ENCODE measurements at places on chromosomes 4 and X.

GRCh38 chrX:128676651-128677050 lies 624.4 kb upstream of the ACTRT1 start:
- DNase-seq = no peak

DNA sequence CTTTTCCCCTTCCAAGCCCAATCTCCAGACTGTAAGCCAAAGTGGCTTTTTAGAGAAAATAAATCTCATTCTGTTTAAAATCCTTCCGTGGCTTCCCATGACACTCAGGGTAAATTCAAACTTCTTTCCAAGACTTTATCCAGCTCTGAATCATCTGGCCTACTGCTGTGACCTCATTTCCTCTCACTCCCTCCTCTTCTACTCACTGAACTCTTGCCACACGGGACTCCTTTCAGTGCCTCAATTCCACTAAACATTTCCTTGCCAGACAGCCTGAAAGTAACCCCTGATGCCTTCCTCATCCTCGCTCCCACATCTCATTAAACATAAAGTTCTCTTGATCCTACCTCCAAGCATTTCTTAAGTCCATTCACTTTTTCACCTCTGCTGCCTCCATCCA lies 27.8 kb upstream of the RNF128 start:
- no peak for DNase-seq

GRCh38 chr4:6074758-6075157 lies 56.5 kb upstream of the C4orf50 start:
- no peak for DNase-seq

- no peak for DNase-seq
Observed at GRCh38 chr4:119068529-119068962, 67.1 kb upstream of the MYOZ2 start.

DNA sequence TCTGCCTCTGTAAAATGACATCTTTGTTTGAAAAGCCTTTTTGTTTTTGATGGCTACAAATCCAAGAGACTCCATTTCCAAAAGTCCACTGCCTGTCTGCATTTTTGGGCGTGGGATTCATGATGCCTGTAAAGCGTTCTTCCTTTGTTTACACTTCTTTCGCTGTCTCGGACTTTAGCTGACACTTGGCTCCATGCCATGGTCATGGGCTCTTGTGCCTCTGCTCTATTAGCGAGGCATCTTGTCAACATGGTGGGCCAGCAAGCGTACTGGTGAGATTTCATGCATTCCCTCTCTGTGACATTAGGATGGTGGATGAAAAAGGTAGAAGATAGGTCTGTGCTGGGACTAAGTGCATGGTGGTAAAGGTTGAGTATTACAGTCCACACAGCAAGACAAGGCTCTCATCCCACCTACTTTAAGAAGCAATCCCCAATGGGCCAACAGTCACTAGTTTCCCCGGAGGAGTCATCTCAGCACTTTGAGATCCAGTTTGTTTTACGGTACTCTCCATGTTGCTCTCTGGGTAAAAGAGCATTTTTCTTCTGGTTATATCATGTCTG lies 298.2 kb upstream of the KLF3 start:
- peak; percentile 48 for DNase-seq

- DNase-seq = no peak
Observed at GRCh38 chrX:111100191-111100590, 4.2 kb downstream of the PAK3 start.

GRCh38 chr4:11611868-11612267 lies 183.2 kb upstream of the HS3ST1 start:
- peak; percentile 69 for DNase-seq

DNA sequence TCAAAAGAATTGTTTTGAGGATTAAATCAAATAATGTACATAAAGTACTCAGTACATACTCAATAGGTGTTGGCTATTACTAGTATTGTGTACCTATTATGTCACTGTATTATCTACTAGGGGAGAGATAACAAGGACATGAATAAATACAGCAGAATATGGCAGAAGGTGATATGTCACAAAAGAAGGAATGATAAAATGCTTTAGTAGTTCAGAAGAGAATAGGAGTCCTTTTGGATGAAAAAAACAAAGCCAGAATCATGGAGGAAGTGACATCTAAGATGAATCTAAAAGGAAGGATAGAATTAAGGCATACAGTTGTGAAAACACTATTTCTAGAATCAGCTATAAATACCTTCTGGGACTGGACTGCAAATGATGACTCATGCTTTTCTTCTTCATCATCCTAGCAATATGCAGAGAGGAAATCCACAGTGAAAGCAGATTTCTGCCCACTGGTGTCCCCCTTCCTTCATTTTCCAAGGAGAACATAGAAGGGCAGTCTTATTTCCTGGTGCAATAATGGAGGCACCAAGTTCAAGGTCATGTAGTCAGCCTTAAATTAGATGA lies 98.7 kb downstream of the GLUD2 start:
- DNase-seq = no peak

DNA sequence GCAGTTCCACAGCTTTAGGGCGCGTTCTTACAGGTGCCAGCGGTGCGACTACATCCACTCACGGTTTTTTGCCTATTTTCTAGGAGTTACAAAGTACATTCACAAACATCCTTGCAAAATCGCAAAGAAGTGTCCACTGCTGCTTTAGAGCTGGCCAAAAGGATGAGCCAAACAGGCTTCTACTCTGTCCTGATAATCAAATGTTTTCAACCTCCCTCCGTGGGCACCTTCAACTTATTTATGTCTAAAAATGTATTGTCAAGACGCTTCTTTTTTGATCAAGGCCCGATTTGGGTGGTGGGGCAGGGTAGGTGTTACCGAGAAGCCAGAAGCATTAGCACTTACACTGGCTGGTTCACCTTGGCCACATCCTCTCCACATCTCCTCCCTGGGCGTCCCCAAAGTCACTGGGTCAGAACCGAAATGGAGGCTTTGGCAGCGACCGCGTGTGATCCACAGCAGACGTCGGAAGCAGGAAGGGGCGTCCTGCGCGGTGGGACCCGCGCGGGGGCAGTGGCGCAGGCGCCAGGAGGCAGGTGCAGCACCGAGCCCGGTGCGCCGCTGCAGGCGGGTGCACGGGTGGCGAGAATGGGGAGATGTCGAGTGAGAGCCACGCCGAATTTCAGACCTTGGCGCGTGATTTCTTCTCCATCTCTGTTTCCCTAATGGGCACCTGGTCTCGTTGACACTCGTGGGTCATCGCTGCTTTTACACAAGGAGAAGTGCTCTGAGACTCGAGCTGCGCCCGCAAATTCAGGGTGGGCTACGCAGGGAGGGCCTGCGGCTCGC lies 16.9 kb downstream of the NKX3-2 start:
- no peak for DNase-seq

GRCh38 chr4:6561706-6562371 lies 13.2 kb upstream of the MAN2B2 start:
- no peak for DNase-seq

GRCh38 chrX:151680805-151681204 lies 14.5 kb upstream of the PRRG3 start:
- DNase-seq = peak; percentile 8

DNA sequence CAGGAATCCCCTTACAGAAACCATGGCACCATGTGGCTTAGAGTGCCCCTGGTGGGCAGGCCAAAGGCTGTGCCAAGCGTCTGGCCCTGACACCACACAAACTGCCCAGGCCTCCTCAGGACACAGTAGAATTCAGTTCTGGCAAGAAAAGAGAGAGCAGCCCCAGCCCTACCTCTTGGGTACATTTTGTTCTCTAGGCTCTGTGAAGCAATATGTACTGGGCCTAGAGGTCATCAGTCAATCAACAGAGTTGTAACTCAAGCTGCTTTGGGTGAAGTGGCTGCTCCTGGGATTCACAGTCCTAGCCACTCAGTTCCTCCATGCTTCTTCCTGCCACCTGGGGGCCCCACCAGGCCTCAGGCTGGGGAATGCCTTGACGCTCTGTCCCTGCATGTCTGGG lies 158.1 kb upstream of the MAMLD1 start:
- DNase-seq = no peak

- DNase-seq = no peak
Observed at GRCh38 chrX:1661048-1661921, 46.4 kb downstream of the ASMT start.

DNA sequence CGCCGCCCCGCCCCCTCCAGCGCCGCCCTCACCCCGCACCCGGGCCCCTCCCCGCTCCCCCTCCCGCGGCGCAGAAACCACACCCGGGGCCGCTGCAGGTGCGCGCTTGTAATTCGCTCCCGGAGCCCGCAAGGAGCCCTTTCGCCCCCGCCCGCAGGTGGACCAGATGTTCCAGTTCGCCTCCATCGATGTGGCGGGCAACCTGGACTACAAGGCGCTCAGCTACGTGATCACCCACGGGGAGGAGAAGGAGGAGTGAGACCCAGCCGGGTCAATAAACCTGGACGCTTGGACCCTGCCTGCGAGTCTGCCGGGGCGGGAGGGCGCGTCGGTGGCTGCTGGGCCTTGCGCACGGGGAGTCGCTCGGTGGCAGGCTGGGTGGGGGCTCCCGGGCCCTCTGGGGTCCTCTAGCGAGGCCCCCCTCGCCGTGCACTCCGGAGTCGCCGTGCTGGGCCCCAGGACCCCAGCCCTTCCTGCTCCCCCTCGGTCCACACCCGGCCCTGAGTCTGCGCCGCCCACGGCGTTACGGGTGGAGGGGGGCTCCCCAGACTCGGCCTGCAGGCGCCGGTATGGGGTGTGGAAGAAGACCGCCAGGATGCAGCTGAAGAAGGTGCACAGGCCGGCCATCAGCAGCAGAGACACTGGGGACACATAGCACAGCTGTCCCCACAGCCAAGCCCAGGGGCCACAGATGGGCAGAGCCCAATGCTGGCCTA lies 7.1 kb downstream of the SLC49A3 start:
- peak; percentile 67 for DNase-seq

- peak; percentile 34 for DNase-seq
Observed at GRCh38 chrX:20066968-20067708, 49.6 kb downstream of the MAP7D2 start.

DNA sequence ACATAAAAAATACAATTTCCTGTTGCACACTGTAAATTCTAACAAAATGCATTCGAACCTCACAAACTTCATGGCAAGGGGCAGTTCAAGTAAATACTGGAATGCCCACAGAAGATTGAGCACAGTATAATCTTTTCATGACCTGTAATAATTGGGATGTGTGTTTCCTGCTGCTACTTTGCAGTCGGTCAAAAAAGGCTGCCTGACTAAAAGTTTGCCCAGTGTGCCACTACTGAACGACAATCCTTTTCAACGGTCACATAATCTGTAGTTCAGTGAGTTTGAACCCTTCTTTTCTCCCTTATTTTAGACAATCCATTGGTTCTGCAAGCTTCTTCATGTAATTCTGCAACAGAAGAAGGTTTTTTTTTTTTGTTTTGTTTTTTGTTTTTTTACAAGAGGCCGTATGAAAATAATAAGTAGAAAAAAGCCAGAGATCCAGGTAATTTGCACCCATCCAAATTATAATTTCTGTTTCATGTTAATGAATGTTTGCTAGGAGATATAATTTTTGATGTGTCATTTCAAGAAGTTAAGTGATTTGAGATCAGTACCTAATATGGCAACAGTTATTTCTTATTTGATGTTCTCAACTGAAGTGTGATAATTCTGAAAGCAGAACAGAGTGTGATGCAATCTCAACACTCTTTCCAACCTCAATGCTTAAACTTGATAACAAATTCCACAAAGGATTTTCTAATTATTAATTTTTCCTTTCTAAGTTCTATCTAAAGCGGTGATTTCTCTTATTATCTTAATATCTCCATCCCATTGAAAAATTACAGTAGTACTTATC lies 237.6 kb downstream of the FSTL5 start:
- no peak for DNase-seq

DNA sequence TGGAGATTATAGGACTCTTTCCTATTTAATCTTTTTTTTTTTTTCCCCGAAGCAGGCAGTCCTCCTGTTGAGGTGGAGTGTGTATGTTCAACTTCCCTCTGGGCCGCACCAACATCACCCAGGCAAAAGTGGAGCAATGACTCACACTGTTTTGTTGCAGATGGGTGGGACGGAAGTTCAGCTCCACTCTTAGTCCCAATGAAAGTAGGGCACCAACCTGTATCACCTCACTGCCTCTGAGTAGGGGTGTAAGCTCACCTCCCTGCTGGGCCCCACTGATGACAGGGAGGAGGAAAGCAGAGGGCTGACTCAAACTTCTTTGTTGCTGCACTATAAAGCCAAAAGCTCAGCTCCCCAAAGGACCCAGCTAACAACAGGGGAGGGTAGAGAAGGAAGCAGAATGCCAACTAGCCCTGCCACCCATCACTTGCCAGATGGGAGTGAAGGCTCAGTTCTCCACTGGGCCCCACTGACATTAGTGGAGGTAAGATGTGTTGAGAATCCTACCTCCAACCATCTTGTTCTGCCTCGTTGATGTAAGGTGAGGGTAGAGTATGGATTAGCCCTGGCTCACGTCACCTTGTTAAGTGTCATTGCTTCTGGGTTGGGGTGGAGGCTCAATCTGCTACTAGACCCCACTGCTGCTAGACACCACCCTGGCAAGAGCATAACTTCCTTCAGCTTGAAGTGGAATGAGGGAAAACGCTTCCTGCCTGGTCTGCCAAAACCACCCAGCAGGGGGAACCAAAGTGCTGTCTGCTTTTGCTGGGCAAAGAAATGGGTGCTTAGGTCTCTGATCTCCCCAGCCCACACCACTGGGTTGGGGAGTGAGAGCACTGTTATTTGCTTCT lies 14.1 kb downstream of the RPS6KA3 start:
- no peak for DNase-seq

- no peak for DNase-seq
Observed at GRCh38 chr4:151841107-151841506, 80.3 kb upstream of the GATB start.

GRCh38 chr4:163808011-163808410 lies 313.5 kb downstream of the TMA16 start:
- no peak for DNase-seq

Measured in LNCaP clone FGC (cell line).